Activated CD8-positive, alpha-beta memory T cell treated with anti-CD3 and anti-CD28 coated beads, Interleukin-2, amount 50 U/mL, for 4 hours (primary cell): ENCODE measurements at places on chromosomes 3 and 15.

- no peak for DNase-seq
These were observed 589.3 kb upstream of the KCNMB2 start for GRCh38 chr3:177946936-177947335.

DNA sequence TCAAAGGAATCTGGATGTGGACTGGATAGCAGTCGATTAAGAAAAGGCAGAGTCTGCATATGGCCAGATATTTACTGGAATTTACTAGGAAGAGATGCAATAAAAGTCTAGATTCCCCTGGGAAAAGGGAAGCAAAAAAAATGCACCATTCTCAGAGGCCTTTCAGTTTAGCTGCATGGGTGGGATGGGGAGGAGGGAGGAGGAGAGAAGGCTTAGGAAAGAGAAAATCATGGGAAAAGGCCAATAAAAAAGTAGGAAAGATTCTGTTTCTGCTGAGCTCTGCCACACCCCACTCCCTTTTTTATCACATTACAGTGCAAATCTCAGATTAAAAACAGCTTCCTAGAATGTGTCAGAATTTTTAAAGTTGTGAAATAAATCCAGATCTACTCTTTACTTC is 103.6 kb downstream of the ADAMTS9 start:
- no peak for DNase-seq

GRCh38 chr3:133570937-133571320 is 2.6 kb upstream of the CDV3 start:
- DNase-seq = no peak

GRCh38 chr3:73426606-73427005 is 198.1 kb downstream of the PDZRN3 start:
- DNase-seq = no peak

DNA sequence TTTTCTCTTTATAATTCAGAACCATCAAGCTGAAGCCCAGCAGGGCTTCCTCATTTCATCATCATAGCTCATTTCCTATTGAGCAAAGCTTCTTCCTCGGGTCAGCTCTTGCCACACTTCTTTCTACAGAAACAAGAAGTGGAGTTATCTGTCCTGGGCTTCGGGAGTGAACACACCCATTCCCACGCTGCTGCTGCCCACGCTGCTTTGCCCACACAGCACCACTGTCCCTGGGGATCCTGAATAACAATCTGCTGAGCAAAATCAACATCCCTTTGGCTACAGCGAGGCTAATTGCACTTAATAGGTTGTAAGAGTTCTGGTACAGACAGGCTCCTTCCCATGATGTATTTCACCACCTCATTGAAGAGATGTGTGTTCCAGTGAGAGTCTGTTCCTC is 23.7 kb downstream of the CEP19 start:
- no peak for DNase-seq

DNA sequence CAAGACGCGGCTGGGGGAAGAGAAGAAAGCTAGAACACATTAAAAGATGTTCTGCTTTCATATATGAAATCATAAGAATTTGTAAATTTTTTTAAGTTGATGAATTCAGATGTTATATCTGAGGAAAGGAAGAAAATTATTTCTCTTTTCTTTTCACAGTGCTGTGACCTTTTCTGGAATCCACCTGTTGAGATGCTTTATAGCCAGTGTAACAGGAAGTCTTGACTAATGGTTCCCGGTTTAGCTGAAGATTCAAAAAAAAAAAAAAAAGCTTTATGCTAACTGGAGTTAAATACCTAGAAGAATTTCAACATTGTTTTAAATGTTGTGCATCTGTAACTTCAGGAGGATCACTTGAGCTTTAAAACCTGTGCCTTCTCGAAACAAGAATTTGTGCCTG is 9.9 kb downstream of the GTPBP8 start:
- no peak for DNase-seq

- DNase-seq = peak; percentile 22
These were observed 80.0 kb downstream of the SQOR start for GRCh38 chr15:45714590-45715488.

- no peak for DNase-seq
These were observed 190.6 kb upstream of the ADAMTS9 start for GRCh38 chr3:64878362-64878761.

- no peak for DNase-seq
These were observed 69.3 kb downstream of the ADAMTSL3 start for GRCh38 chr15:83723216-83723615.

DNA sequence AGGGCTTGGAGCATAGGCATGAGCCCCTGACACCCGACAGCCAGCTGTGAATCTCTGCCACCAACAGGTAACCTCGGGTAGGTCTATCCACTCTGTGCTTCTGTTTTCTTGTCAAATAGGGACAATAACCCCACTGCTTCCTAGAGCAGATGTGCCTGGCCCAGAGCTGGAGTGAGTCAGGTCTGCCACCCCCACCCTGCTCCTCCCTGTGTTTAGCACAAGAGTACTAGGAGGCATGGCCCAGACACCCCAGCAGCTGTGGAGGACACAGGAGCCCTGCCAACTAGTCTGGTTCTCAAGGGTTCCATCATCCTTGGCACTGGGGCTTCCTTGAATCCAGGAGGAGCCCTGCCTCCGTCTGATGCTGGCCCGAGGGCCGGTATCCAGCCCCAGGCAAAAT is 33.7 kb upstream of the TMEM115 start:
- DNase-seq = no peak

- no peak for DNase-seq
These were observed 69.8 kb downstream of the OPA1 start for GRCh38 chr3:193662757-193663322.

GRCh38 chr15:66865622-66866611 is 163.9 kb downstream of the SMAD6 start:
- no peak for DNase-seq

- no peak for DNase-seq
These were observed 16.8 kb downstream of the NEO1 start for GRCh38 chr15:73069109-73069508.

DNA sequence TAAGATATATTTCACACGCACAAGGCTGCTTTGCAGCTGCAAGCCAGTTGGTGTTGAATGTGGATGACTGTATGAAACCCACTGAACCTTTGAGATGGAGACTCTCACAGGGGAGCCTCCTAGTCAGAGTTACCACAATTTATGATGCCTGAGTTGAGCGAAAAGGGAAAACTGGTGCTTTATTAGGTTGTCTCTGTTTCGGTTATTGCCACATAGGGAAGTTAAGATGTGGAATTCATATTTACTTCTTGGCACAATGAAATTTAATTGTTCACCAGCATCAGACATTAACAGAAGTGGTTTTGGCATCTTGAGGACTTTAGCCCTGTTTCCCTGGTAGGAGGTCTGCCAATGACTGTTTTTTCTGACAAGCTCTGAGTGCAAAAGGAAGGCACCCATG is 358.2 kb downstream of the SQOR start:
- DNase-seq = no peak

GRCh38 chr3:44072601-44073540 is 168.8 kb upstream of the TOPAZ1 start:
- DNase-seq = no peak

DNA sequence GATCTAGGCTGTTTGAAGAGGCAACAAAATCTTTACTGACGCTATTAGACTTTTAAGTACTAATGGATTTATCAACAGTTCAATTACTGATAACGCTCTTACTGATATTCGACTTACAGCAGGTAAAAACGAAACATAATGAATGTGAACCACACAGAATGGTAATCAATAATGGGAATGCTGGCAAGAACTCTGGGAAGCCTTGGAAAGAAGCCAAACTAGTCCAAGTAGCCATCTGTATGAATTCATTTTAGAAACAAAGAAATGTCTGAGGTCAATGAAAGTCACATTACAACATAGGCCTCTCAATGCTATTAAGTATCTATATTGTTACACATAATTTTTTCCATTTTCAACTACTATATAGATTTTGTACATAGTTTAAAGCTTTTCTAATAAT is 130.0 kb downstream of the DMXL2 start:
- no peak for DNase-seq

- DNase-seq = no peak
These were observed 52.1 kb upstream of the WDR72 start for GRCh38 chr15:53811530-53811929.

DNA sequence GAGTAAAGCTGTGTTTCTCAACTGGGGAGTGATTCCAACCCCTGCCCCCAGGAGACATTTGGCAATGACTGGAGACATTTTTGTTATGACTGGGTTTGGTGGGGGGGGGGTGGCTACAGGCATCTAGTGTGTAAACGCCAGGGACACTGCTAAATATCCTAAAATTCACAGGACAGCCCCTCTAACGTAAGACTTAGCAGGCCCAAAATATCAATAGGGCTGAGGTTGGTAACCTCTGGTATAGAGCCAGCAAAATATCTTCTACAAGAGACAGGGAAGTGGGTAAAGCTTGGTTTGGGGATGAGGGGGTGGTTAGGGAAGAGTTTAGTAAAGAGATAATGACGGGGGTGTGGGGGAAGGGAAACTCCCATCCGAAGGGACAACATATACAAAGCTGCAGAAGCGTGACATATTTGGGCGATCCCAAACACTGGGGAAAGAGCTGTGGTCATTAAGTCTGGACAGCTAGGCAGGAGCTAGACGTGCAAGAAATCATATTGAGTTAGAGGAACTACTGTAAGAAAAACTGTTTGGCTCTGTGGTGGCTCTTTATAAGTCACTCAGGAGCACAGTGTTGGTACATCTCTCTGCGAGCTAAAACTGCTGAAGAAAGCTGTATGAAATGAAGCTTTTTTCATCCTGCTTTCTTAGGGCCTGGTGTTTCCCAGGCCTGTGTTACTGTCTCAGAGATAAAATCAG is 697 bp upstream of the TRIM69 start:
- DNase-seq = peak; percentile 40

- DNase-seq = no peak
These were observed 27.9 kb downstream of the EHD4 start for GRCh38 chr15:41944313-41944940.

DNA sequence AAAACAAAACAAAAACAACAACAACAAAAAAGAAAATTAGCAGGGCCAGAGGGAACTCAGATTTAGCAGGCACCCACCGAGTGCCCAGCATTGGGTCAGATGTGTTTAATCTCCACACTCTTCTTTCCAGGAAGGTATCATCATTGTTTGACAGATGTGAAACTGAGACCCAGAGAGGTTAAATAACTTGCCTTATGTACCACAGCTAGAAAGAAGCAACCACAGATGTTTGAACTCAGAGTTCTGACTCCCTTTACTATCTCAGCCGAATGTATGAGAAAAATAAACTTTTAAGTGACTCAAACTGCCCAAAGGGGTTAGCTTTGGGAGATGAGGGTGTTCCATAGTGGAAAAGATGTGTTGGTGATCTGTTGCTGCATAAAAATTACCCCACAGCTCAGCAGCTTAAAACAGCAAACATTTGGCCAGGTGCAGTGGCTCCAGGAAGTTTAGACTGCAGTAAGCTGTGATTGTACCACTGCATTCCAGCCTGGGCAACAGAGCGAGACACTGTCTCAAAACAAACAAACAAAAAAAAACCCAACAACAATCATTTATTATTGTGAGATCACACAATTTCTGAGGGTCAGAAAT is 4.5 kb upstream of the RPP25 start:
- DNase-seq = no peak

DNA sequence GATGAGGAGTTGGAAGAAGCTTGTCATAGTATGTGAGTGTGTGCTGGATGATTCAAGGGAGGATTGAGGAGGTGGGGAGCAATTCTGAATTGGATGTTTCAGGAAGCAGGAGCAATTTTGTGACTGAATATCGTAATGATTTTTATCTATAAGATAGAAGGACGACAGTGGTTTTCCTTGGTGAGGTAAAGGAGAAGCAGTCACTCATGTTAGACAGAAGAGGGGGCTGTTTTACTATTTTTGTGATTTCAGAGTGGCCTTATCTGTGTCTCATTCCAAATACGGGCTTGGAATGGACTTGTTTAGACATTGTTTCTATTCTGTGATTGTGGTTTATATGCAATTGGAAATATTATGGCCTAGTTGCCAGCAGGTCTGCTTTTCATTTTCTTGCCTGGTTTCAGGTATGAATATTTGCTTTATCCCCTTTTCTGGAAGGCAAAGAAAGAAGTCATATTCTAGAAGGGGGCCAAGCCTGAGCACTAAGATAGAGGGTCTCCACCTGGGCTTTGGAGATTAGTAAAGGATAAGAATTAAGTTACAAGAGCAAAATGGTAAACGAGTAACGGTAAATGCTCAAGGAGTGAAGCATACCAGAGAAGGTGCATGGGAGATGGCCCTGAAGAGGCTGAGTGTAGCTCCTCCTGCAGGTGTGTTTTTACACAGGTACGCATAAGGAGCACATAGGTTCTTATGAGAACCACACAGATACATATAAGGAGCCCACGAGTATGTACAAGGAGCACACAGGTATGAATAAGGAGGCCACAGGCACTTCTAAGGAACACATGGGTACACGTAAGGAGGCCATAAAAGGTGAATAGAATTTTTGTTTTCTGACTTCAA is 124.6 kb upstream of the KCNAB1 start:
- no peak for DNase-seq

DNA sequence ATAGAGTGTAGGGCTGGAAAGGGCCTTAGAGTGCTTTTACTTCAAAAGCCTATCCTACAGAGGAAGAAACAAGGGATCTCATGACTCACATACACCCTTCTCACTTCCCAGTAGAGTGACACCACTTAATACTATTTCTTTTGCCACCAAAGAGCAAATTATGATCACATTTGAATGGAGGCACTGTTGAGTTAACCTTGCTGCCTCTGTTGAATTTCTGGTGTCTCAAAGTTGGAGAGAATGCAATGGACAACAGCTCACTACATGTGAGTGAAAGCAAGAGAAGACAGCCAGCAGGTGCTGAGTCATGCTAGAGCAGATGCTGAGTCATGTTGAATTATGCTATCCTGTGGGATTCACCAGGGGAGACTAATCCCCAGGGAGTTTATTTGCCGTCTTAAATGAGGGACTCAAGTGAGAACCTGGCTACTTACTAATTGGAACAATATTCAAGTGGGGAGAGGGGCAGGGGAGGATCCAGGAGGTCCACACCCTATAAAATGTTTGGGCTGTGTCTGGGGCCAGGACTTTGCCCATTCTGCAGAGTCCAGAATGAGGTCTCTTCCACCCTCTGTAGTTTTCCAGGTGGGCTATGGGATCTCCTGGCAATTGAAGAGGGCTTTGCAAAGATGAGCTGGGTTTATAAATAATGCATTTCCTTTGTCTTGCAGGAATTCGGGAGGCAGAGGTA is 35.8 kb downstream of the ST8SIA2 start:
- no peak for DNase-seq

GRCh38 chr3:171133796-171134569 is 107.5 kb upstream of the SLC2A2 start:
- DNase-seq = no peak

DNA sequence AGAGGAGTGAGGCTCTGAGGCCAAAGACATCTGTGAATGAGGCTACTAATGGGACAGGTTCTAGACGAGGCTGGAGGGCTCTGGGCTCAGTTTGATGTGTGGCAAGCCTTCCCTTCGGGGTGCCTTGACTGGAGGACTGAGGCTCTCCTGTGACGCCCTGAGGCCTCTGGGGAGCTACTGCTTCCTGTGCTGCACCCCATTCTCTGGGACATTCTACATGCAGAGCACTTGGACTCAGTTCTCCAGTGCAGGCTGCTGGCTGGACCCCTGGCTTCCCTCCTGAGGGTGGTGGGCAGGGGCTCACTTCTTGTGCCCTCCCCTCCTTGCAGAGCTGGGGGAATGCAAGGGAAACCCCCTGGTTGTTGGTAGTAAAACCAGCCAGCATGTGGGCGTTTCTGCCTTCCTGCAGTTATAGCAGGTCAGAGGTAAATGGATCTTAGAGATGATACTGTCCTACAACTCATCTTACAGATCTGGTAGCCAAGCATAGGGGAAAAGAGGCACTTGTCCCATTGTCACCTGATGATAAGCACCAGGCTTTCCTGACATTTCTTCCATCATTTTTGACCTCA is 133.3 kb downstream of the CHDH start:
- no peak for DNase-seq

- no peak for DNase-seq
These were observed 171.4 kb downstream of the GREM1 start for GRCh38 chr15:32889214-32889613.

- DNase-seq = no peak
These were observed 12.1 kb downstream of the CHSY1 start for GRCh38 chr15:101239724-101240136.
